ENCODE measurements at places on chromosomes 11 and 22. TPM values are rescaled to one million over a fixed set of nuclear protein-coding genes. Genes with fewer than 3 reads are reported as not detected.

- DNase-seq: no peak
Measured at GRCh38 chr11:78100261-78100660, 20.6 kb upstream of the NDUFC2 start.

DNA sequence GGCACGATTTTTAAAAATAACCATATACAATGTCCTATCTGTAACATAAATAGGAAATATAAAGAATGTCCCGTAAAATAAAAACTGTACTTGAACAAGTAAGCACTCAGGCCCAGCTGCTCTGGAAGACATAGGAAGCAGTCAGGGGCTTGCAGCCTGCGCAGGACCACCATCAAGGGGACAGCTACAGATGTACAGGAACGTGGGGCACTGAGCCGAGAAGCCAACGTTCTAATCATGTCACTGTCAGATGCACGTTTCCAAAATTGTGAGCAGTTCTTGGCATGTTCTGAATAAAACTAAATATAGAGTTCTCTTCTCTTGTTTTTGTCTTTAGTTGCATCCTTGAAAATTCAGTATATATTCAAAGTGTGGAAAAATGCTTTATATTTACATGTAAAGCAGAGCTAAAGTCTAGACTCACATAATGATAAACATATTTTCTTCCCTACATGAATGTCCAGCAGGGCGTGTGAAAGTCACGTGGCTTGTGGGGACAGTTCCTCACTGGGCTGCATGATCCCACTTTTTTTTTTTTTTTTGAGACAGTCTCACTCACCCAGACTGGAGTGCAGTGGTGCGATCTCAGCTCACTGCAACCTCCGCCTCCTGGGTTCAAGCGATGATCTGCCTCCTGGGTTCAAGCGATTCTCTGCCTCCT lies 28.4 kb upstream of the TSPAN18 start:
- DNase-seq: no peak

The OSM gene
- 1.4 TPM for total RNA-seq

GRCh38 chr11:33598426-33599069 lies 102.1 kb downstream of the C11orf91 start:
- DNase-seq: no peak

The OR8A1 gene
- total RNA-seq: not detected

- no peak for DNase-seq
Measured at GRCh38 chr11:113694390-113694789, 11.7 kb downstream of the TMPRSS5 start.

DNA sequence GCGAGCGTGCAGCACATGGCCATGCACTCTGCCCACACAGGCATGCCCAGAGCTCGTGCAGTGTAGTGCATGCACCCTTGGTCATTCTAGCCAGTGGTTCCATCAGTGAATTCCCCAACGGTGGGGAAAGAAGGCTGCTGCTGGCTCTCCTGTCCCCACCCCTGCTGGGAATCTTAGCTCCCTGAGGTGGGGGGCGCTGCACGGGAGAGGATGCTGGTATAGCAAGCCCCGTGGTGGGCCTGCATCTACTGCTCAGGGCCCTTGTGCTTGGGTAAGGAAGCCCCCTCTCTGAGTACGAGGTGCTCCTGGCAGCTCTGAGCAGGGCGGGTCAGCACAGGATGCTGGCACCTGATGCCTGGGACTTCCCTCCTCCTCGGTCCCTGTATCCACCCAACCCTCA lies 18.5 kb upstream of the BAIAP2L2 start:
- DNase-seq: peak; percentile 57

The CRYBB3 gene
- 0.97 TPM for total RNA-seq

- DNase-seq: no peak
Measured at GRCh38 chr11:87338046-87338639, 300.4 kb downstream of the TMEM135 start.

The MPEG1 gene
- 27.0 TPM for total RNA-seq

DNA sequence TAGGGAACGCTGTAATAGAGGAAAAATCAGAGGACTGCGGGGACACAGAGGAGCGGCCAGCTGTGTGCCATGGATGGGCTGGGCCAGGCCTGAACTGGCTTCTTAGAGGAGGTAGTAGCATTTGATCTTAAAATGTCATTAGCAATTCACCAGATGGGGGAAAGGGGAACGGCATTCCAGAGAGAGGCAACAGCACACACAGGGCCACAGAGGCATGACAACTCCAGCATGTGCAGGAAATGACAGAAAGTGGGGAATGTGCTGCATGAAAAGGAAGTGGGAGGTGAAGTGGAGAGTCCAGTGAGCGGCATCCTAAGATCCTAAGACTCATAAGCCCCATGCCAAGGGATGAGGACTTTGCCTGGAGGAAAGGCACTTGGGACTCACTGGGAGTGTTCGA lies 69.0 kb downstream of the UBASH3B start:
- no peak for DNase-seq

The CABP4 gene
- total RNA-seq: 2.4 TPM

The MMP7 gene
- total RNA-seq: 0.42 TPM

GRCh38 chr22:21707677-21708076 lies 27.9 kb downstream of the YPEL1 start:
- no peak for DNase-seq

The FAM83F gene
- 0.84 TPM for total RNA-seq

The APLNR gene
- total RNA-seq: 17.8 TPM

- DNase-seq: no peak
Measured at GRCh38 chr11:101030692-101031091, 98.9 kb downstream of the PGR start.

- no peak for DNase-seq
Measured at GRCh38 chr11:27930946-27931345, 177.0 kb downstream of the KIF18A start.

GRCh38 chr11:83520849-83521248 lies 234.7 kb upstream of the CCDC90B start:
- no peak for DNase-seq

The SLC22A9 gene
- total RNA-seq: not detected

DNA sequence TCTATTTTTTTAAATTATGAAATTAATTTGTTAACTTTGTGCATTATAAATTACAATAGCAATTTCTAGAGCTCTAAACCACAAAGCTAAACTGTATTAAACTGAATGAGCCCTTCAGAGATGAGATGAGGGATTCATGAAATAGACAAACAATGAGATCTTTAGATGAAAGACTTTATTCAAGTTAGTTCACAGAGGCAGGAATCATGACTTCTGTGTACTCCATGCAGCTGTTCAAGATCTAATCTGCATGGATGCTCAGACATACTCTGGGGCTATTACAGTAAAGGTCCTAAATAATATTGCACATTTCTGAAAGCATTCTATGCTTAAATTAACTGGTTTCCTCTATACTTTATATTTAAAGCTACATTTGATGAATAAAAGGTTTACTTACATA lies 122.7 kb downstream of the FCHSD2 start:
- DNase-seq: no peak

- DNase-seq: no peak
Measured at GRCh38 chr22:32561756-32562155, 87.1 kb downstream of the FBXO7 start.

DNA sequence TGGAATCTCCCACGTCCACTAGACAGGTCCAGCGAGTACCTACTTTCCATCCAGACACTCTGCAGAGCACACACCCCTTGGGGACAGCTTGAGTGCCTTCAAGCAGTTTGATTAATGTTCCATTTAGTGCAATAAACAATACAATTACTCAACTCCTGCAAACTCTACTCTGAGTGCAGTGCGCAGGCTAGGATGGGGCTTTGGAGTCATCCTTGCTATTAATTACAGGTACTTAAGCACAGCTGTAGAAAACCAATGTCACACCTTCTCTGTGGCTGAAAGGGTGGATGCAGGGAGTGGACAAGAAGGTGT lies 82.6 kb downstream of the MN1 start:
- DNase-seq: no peak

DNA sequence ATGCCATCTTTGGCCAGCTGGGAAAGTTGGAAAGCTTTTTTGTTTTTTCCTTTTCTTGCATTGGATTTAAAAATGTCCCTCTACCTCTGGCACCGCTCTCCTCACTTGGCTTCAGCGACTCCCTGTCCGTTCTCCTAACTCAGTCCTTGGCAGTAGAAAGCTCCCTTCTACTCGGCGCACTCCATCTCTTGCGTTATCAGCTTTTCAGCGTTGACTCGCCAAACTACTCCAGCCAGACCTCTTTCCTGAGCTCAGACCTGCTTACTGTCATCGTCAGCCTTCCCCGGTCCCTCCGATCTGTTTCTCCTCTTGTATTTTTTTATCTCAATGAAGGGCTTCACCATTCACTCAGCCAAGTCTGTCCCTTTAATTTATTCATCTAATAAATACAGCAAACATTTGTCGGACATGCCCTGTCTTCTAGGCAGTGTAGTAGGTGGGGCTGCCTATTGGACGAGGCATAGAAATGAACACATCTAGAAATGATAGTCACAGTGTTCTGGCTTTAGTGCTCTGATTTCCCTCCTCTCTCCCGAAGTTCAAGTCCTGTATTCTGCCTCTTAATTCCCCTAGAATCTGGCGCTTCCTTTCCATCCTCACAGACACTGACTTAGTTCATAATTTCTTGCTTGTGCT lies 839 bp downstream of the CEP164 start:
- no peak for DNase-seq

DNA sequence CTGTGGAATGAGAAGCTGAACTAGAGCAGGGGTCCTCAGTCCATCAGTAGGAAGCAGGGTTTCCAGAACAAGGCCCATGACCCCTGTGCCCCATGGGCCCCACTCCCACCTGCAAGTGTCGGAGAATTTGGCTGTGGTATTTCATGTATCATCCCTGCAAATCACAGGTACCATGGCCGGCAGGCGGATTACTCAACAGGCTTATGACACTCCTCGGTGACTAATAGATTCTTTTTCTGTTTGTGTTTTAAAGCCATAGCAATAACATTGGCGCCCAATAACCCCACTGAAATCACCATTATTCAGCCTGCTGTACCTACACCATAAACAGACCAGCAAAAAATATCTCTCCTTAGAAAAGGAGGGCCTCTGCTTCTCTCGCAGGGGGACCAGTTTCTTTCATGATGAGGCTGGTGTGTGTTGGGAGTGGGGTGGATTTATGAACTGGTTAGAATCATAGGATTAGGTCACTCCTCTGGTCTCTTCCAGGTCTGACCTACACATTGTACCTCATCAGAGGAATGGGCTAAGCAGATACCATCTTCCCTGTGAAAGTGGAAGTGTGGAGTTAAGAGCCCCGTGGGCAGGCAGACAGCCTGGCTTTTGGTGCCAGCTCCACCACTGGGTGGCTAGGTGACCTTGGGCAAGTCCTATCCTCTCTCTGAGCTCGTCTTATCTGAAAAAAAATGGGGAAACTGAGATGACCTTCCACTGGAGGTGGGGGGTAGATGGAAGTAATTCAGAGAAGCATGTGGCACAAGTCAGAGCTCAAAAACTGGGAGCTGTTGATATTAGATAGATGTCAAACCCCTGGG lies 60.2 kb upstream of the WNT11 start:
- no peak for DNase-seq

GRCh38 chr22:40397396-40397795 lies 27.0 kb downstream of the SGSM3 start:
- DNase-seq: no peak

DNA sequence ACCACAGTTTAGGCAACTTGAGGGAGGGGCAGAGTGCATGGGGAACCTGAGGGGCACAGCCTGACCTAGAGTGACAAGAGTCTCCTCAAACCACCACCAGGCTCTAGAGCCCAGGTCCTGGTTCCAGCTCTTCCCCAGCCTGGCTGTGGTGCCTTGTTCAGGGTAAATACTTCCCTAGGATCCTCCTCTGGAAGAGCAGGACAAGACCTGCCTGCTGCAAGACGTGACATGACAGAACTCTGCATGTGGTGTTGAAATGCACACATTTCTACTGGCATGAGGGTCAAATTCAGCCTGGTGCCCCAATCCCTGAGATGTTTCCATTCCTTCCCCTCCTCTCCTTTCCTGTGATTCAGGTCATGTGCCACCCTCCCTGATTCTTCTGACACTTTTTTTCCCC lies 3.3 kb downstream of the SEC14L2 start:
- DNase-seq: no peak

GRCh38 chr22:49825944-49826602 lies 1.6 kb downstream of the BRD1 start:
- no peak for DNase-seq

- no peak for DNase-seq
Measured at GRCh38 chr22:44847380-44847779, 95.0 kb downstream of the ARHGAP8 start.

GRCh38 chr11:119891055-119891768 lies 162.2 kb upstream of the NECTIN1 start:
- no peak for DNase-seq

DNA sequence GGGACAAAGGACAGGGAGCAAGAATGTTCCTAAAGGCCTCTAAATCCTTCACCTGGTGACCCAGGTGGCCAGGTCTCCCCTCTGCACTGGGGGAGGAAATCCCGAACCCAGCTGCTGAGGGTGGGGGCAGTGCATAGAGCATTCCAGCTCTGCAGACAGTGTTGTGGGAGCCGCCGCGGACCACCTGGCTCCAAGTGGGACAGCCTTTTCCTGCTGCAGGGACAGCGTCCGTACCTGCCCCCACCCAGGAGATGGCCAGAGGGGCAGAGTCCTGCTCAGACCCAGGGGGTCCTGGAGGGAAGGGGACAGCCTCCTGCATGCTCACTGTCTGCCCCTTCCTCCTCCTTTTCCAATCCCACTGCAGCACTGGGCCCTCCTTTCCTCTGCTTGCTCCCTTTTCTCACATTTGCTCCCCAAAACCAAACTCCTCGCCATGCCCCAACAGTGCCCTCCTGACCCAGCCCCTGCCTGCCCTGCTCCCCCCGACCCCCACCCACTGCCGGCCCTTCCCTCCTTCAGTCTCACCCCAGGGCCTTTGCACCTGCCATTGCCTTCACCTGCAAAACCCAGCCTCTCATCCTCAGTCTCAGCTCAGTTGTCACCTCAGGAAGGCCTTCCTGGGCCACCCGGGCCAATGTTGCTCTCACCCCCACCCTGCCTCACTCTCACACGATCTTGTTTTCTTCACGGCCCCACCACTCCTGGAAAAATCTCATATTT lies 12.8 kb downstream of the PNPLA5 start:
- DNase-seq: peak; percentile 23

The PDE2A gene
- total RNA-seq: 80.8 TPM

GRCh38 chr11:91756829-91757480 lies 467.7 kb upstream of the FAT3 start:
- no peak for DNase-seq

GRCh38 chr11:81975261-81975900 lies 758.3 kb downstream of the FAM181B start:
- no peak for DNase-seq

The CDC42BPG gene
- total RNA-seq: 1.2 TPM

GRCh38 chr11:117600234-117600783 lies 196.7 kb downstream of the DSCAML1 start:
- DNase-seq: no peak

The SERPING1 gene
- 723 TPM for total RNA-seq

The BET1L gene
- total RNA-seq: 55.4 TPM

The PAMR1 gene
- total RNA-seq: 3.1 TPM

The CHRNA10 gene
- total RNA-seq: 4.0 TPM

Data from aorta (tissue), 5 donors.